ENCODE measurements at places on chromosomes 4 and X.
A peak's percentile ranks its signal among the peaks of the same experiment; 100 is the strongest.

DNA sequence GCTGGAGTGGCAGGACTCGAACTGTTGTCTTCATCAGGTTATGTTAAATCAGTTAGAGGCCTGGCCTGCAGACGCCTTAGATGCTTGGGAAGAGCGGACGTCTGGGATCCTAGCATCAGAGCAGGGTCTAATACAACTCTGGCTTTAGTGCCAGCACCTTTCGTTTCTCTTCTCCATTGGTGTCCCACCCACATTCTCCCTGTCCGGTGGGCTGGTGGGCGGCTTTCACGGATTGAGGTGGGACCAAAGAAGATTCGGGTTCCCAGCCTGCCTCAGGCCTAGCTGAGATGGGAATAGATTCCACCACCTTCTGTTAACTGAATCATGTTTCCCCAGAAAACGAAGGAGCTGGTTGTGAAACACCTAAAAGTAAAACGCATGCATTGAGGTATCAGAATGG, 939 bp downstream of the PDK3 start:
- no peak for DNase-seq

- DNase-seq, result no peak
These were observed 426.7 kb downstream of the RPA4 start for GRCh38 chrX:97310373-97310772.

- peak; percentile 22 for DNase-seq
These were observed 5.5 kb downstream of the INPP4B start for GRCh38 chr4:142840516-142841123.

DNA sequence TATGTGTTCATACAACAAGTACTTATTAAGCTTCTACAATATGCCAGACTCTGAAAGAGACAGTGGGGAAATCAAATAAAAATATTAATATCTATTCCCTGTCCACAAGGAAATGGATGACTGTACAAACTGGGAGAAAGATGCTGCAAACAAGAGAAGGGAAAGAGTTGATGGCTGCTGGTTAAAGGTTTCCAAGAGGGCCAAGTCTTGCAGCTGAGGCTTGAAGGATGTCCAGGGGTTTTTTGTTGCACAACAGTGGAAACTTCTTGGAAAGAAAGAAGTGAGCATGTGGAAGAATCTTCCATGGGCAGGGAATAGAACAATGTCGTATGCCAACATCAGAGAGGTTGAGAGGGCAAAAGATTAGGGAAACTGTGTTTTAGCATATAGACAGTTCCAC, 95.8 kb downstream of the MID1 start:
- no peak for DNase-seq

- DNase-seq, result no peak
These were observed 124.1 kb upstream of the TBL1X start for GRCh38 chrX:9340598-9341290.

DNA sequence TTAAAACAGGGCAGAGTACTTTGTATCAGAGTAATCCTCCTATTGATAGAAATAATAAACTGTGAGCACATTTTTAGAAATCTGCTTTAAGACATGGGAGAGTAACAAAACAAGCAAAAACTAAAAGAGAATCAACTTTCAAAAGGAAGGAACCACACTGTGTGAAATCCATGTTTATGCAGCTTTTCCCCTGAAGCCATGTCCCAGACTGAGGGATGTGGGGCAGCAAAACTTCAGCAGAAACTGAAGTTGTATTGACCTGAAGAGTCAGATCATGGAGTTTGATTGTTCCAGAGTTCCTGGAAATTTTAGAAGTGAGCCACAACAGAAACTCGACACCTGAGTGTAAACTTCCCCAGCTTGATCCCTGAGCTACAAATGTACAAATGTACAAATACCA, 53.2 kb downstream of the COMMD8 start:
- DNase-seq, result no peak

DNA sequence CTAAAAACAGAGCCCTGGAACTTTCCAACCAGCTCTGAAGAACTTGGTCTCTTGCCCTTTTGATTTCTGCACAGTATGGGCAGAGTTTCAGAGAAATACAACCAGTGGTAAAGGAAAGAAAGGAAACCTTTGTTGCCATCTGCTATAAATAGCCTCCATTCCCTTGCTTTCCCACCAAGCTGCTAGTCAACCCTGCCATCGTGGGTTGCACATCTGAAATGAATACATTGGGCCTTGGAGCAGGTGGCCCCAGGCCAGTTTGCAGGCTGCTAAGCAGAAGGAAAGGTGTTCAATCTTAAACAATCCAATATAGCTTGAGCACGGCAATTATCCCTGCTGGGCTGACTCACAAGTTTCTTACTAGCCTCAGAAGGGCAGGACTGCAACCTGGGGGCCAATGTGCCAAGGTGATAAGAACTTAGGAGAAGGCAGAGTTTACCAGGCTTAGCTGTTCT, 142.5 kb downstream of the PPARGC1A start:
- no peak for DNase-seq
